Left hindlimb (tissue), 1 donor: ENCODE measurements at places on chromosomes 3 and 15.
A peak's percentile ranks its signal among the peaks of the same experiment; 100 is the strongest.

DNA sequence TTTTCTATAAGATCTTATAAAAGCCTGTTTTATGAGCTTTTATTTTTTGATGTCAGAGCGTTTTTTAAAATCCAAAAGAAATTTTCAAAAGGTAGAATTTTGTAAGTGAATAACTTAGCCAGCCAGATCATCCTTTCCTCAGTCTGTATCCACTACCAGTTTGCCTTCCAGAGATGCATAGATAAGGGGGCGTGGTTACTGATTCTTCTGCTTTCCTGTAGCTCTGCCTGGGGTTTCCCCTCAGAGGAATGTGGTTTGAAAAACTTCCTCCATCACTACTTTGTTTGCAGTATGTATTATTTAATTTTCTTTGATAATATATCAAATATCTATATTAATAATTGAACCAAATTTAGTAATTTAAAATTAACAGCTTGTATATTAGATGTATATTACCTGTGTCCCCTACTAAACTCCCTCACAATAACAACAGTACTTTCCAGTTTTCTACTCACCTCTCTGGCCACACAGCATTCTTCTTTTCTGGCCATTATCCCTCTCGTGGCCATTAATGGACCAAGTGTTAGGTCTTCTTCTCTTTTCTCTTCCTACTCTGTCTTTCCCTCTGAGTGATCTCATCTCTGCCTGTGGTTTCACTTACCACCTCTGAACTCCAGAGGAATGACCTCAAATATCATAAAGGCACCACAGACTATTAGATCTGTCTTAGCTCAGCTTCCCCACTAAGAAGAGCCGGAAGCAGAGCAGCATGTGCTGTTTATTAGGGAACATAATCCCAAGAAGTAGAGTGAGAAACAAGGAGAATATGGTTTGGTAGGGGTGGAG is 239.7 kb downstream of the UBE2E2 start:
- DNase-seq, result no peak

DNA sequence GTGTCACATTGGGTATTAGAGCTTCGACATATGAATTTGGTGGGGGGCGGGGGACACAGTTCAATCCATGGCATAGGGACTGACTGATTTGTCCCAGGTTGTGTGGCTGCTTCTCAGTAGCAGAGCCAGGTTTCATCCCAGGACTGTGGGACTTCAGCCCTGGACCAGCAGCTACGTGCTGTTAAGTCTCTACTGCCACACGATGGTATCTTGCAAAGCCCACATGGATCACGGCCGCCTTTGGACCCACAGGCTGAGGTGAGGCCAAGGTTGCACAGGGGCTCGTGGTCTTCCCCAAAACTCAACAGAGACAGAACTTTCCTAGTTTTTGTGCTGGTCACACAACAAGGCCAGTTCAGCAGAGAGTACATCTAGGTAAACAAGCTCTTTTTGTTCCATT is 97.4 kb downstream of the LRRK1 start:
- no peak for DNase-seq

DNA sequence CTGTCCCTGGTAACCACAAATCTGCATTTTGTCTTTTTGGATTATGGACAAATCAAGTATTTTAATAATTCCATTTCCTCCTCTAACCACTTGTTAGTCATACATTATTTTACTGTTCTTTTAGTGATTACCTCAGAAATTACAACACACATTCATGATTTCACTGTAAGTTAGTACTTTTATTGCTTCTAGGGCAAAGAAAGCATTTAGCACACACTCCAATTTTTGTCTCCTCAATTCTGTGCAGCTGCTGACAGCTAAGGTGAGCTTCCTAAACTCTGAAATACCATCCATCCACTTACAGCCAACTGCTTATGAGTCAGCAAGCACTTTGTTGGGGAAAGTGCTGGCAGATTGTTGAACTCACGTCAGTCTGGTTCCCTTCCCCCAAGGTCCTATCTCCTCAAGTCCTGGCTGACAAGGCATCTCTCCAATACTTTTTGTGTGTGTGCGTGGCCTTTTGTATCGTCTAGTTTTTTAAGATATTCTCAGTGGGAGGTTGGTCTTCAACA is 49.4 kb upstream of the TNFAIP8L3 start:
- no peak for DNase-seq

GRCh38 chr3:31048143-31048542 is 153.7 kb upstream of the GADL1 start:
- no peak for DNase-seq

GRCh38 chr15:93825682-93826081 is 405.7 kb upstream of the MCTP2 start:
- no peak for DNase-seq

GRCh38 chr15:27468151-27468591 is 497.2 kb downstream of the GABRG3 start:
- no peak for DNase-seq

DNA sequence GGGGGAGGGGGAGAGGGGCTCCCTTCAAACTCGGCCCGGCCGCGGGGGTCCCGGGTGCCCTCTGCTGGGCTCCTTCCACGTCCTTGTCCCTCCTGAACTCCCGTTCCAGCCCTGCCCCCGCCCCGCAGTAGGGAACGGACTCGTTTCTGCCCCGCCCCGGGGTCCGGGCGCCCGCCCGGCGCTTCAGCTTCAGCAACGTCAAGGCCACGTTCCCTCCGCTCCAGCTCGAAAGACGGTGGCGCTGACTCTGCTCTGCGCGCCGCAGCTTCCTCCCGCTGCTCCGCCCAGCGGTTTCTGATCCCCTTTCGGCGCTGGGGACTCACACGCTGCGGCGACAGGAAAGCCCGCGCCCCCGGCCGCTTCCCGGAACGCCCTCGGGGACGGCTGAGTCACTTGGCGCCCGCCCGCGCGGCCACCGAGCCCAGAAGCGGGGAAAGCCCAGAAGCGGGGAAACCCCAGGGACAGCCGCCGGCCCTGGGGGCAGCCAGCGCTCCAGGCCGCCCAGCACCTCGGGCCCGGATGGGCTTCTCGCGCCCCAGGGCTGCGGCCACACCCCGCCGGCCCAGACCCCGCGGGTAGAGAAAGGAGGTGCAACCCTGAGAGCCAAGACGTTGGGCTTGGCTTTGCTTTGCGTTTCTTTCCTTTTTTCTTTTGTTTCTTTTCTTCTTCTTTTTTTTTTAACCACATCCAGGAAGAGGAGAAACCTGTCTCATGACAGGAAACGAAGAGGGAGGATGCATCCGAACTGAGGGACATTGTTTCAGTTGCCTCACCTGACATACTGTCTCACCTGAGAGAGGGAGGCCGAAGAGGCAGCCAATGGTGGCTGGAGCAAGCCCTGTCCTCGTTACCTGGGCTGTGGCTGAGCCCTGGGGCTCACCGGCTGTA is 28.9 kb downstream of the ARHGAP31 start:
- DNase-seq, result peak; percentile 91

DNA sequence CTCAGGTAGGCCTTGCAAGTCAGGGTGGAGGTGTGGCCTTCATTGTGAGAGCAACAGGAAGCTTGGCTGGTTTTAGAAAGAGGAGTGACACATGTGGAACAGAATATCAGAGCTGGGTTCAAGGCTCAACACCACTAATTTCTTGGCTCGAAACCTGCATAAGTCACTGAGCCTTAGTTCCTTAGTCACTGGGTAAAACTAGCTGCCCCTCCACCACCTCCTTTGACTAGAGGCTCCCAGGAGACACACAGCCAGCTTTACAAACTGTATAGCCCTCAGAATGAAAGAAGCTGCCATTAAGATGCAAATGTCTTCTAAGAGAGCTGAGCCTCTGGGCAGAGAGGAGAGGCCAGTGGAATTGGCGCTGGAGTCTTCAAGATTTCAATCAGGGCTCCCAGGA is 67.7 kb downstream of the CERS3 start:
- no peak for DNase-seq

DNA sequence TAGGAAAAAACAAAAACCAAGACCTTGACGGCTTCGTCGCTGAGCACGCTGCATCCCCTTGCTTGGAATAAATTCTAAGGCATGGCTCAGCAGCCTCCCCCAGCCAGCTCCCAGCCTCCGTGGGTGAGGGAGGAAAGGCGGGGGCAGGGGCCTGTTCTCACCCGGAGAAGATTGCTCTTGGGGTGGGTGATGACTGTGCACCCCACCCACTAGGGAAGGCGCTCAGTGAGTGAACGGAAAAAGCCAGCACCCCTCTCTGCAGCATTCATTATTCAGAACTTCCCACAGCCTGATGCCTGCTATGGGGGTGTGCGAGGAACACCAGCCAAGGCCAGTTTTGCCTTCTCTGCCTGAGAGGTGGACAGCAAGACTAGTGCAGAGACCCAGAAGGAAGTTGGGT is 19.3 kb upstream of the NTRK3 start:
- DNase-seq, result no peak

DNA sequence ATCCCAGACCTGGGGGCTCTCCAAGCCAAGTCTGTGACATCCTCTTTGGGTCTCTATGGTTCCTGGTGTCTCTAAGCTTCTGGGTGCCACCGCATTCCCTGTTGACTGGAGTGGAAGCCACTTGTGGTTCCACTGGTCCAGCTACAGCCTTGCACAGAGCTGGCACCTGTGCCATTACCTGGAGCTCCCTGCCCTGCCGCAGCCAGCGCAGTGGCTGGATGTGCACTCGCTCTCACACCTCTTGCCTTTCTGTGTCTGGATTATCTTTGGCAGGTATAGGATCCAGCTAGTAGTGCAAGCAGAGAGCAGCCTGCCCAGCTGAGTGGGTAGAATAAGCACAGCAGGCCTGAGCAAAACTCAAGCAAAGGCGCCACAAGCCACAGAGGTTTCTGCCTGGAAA is 1635.5 kb downstream of the OTOL1 start:
- DNase-seq, result no peak

DNA sequence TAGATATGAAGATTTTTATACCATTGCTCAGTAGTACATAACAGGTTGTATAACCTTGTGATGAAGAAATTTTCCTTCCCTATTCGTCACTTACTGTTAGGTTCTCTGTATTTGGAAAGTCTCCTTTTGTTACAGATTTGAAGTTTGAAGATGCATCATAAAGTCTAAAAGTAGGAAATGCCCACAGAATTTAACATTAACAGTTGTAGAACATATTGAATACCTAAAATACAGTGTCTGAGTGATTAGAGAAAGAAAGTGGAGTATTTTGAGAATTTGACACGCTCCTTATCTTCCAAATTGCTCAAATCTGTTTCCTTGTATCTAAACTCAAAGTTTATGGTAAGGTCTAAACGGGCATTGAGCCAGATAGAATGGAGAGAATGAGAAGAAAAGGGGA is 111.3 kb downstream of the MBNL1 start:
- no peak for DNase-seq

DNA sequence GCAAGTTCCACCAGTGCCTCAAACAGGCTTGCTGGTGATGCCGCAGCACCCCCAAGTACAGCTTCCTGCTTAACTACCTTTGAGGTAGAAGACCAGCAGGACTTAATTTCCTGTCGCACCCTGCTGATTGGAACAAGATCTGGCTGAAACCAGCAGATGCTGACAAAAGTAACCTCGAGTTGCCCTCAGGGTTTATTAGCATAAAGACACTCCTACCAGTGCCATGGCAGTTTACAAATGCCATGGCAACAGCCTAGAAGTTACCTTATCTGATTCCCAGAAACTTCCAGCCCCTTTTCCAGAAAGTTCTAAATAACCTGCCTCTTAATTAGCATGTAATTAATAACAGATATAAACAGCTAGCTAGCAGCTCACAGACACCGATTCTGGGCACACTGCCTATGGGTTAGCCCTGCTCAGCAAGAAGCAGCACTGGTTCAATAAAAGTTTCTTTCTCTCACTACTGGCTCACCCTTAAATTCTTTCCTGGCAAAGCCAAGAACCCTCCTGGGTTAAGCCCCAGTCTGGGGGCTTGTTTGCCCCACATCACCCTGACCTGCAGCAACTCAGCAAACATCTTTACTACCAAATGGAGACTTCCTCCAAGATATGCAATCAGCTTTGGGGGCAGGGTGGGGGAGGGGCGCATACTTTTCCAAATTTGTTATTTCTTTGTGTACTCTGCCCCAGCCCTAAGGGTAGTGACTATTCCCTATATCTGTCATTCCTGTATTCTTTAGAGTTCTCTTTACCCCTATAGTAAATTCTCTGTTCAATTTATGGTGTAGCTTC is 54.2 kb downstream of the MAP4 start:
- DNase-seq, result no peak

GRCh38 chr15:31309893-31310606 is 16.6 kb upstream of the KLF13 start:
- DNase-seq, result no peak

DNA sequence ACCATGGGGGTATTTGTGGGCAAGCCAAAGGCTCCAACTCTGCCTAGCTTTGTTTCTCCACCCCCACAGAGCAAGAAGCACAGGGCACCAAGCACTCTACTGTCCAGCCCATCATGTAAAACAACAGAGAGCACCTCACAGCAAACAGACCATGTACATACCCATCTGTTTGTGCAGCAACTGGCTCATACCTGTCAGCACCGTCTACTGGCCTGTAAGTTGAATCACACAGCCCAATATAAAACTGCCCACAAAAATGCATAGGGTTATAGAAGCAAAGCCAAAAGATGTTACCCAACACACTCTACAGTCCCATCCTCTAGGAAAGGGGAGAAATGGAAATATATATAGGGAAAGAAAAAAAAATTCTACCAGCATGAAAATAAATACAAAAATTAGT is 139.7 kb upstream of the CPNE4 start:
- DNase-seq, result no peak

DNA sequence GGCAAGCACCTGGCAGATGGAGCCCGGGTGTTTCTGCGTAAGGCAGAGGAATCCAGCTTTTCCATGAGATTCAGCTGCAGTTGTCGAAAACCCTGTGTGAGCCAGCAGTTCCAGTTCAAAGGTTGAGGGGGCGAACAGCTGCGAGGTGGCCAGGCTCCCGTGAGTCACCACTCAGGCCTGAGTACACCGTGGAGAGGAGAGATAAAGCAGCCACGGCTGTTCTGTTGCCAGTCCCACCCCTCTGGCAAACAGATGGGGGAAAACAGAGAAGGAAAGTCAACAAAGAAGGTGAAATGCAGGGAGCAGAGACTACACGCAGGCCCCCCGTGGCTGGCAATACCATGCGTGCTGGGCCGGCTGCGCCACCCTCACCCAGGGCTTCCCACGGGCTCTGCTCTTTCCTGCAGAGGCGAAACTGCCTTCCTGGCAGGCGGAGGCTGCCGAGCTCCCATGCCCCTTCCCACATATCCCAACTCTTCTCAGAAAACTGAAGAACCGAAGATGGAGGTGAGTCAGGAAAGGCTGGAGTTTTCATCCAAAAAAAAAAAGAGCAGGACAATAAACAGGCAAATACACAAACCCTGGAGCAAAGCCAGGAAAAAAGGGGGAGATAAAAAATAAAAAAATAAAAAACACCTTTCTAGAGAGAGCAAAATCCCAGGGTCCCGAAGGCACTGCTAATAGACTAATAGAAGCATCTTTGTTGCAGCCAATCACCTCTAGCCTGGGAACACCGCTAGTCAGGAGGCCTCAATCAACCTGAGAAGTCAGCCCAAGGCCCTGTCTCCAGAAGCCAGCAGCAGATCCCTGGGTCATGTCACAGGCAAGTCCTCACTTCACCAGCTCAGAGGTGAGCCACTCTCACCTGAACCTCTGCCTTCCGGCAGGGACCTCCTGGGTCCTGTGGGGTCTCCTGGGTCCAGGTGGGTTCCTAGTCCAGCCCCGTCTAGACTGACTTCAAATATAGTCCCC is 37.7 kb downstream of the FAM174B start:
- DNase-seq, result peak; percentile 79

- no peak for DNase-seq
These were observed 33.7 kb upstream of the TTBK2 start for GRCh38 chr15:42954291-42954690.

- DNase-seq, result no peak
These were observed 68.6 kb downstream of the LRIG1 start for GRCh38 chr3:66432041-66432766.
